ENCODE measurements at places on chromosomes 7 and 10.

GRCh38 chr7:96198047-96198636 lies 123.8 kb downstream of the SLC25A13 start:
- H3K4me1 ChIP-seq, result no peaks in the 10 kb centered on the region
- no peaks in the 10 kb centered on the region for H3K27me3 ChIP-seq
- H3K4me3 ChIP-seq, result no peak overlapping the region
- H3K27ac ChIP-seq, result no peak overlapping the region

- H3K4me3 ChIP-seq, result no peak overlapping the region
- no peak overlapping the region for H3K27ac ChIP-seq
- no peaks in the 10 kb centered on the region for H3K36me3 ChIP-seq
- no peak for DNase-seq
- no peaks in the 10 kb centered on the region for H3K27me3 ChIP-seq
Measured at GRCh38 chr7:44161371-44161770, 20.2 kb upstream of the MYL7 start.

GRCh38 chr10:23445591-23445990 lies 6.7 kb downstream of the OTUD1 start:
- DNase-seq, result no peak
- no peaks in the 10 kb centered on the region for H3K36me3 ChIP-seq
- H3K4me3 ChIP-seq, result no peak overlapping the region
- peaks cover 13% of the 10 kb centered on the region for H3K4me1 ChIP-seq

DNA sequence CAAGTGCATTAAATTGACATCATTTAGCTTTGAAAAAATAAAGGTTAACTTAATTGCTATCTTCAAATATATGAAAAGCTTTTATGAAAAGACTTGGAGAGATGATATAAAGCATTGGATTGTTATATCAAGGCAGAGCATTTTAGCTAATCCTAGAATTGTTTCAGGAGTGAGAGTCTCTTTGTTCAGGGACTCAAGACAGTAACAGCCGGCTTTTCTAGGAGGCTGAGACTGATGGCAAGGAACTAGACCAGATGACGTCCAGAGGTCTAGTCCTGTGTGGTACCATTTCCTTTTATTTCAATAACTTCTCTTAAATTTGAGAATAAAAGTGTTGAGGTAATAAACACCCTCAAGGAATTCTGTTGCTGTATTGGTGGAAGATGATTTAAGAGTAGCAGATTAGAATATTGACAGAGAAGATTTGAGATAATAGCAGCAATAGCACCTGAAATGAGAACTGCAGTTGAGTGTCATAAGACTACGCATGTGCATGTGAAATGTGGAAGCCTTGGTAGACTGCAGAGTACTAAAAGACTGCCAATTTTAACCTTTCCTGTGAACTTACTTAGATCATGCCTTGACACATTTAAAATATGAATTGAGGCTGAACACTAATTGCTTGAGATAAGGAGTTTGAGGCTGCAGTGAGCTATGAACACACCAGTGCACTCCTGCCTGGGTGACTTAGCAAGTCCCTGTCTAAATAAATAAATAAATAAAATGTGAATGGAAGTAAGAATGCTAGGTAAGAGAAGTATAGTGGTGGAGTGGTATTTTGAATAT lies 79.6 kb downstream of the ZNRF2 start:
- H3K36me3 ChIP-seq, result peaks cover 2% of the 10 kb centered on the region
- no peaks in the 10 kb centered on the region for H3K4me1 ChIP-seq
- DNase-seq, result no peak
- no peak overlapping the region for H3K4me3 ChIP-seq

GRCh38 chr7:23419845-23420244 lies 50.4 kb downstream of the IGF2BP3 start:
- no peak overlapping the region for H3K27ac ChIP-seq
- DNase-seq, result no peak
- no peak overlapping the region for H3K4me3 ChIP-seq
- no peaks in the 10 kb centered on the region for H3K36me3 ChIP-seq
- no peaks in the 10 kb centered on the region for H3K4me1 ChIP-seq

DNA sequence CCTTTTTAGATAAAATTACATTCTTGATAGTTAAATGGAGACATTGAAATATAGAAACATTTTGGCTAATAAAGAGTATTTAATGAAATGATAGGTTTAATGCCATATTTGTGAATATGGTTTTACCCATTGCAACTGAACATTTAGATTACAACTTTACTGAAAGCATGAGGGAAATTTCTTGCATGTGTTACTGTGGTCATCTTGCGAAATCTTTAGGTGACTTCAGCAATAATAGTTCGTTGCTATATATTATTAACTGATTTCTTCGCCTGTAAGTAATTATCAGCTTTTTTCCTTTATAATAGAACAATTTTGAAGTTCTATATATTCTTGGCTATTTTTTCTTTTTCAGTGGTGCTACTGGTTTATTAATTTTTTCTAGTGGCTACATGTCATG lies 83.2 kb downstream of the MLLT10 start:
- no peak for DNase-seq
- H3K4me3 ChIP-seq, result no peak overlapping the region
- H3K27me3 ChIP-seq, result no peaks in the 10 kb centered on the region
- H3K4me1 ChIP-seq, result peaks cover 7% of the 10 kb centered on the region
- no peaks in the 10 kb centered on the region for H3K36me3 ChIP-seq
- H3K27ac ChIP-seq, result no peak overlapping the region

GRCh38 chr10:98920807-98921206 lies 314.8 kb downstream of the HPSE2 start:
- H3K4me3 ChIP-seq, result no peak overlapping the region
- H3K27ac ChIP-seq, result no peak overlapping the region
- no peaks in the 10 kb centered on the region for H3K27me3 ChIP-seq

DNA sequence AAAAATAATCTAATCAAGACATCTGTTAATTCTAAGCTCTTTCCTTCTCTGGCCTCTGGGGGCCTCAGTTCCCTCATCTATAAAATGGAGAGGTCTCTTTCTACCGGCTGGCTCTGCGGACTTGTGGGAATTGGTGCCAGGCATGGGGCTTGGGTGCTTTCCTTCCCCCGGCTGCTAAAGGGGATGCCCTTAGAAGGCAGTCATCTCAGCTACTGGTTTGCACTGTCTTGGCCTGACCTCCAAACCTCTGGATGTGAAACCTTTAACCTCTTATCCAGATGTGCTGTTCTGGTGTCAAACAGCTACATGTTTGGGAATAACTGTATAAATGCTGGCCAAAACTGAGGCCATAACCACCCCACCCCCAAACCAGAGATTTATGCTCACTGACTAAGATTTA lies 320.0 kb downstream of the RPS24 start:
- no peaks in the 10 kb centered on the region for H3K27me3 ChIP-seq
- H3K36me3 ChIP-seq, result no peaks in the 10 kb centered on the region
- H3K4me1 ChIP-seq, result no peaks in the 10 kb centered on the region
- no peak overlapping the region for H3K4me3 ChIP-seq
- DNase-seq, result no peak

DNA sequence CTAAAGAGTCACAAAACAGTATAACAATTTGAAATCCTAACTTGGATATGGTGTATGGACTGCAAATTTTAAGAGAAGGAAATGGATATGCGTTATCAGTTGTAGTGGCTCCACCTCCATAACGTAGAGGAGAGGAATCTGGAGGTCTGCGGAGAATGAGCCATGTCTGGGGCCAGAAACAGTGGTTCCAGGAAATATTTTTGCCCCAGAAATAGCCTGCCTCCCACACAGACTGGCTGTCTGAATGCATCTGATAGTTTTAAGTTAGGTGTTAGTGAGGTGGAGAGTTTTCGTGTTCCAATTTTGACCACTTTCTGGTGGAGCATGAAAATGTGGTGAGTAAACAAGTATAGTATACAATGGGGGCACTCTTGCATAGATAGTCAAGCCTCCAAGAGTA lies 1.6 kb downstream of the PHTF2 start:
- DNase-seq, result no peak
- H3K36me3 ChIP-seq, result no peaks in the 10 kb centered on the region
- peak overlapping the region; percentile 9 for H3K27ac ChIP-seq

GRCh38 chr7:36949711-36950600 lies 225.7 kb upstream of the AOAH start:
- no peaks in the 10 kb centered on the region for H3K27me3 ChIP-seq
- H3K36me3 ChIP-seq, result no peaks in the 10 kb centered on the region
- H3K4me1 ChIP-seq, result no peaks in the 10 kb centered on the region
- H3K4me3 ChIP-seq, result no peak overlapping the region
- no peak for DNase-seq
- no peak overlapping the region for H3K27ac ChIP-seq

DNA sequence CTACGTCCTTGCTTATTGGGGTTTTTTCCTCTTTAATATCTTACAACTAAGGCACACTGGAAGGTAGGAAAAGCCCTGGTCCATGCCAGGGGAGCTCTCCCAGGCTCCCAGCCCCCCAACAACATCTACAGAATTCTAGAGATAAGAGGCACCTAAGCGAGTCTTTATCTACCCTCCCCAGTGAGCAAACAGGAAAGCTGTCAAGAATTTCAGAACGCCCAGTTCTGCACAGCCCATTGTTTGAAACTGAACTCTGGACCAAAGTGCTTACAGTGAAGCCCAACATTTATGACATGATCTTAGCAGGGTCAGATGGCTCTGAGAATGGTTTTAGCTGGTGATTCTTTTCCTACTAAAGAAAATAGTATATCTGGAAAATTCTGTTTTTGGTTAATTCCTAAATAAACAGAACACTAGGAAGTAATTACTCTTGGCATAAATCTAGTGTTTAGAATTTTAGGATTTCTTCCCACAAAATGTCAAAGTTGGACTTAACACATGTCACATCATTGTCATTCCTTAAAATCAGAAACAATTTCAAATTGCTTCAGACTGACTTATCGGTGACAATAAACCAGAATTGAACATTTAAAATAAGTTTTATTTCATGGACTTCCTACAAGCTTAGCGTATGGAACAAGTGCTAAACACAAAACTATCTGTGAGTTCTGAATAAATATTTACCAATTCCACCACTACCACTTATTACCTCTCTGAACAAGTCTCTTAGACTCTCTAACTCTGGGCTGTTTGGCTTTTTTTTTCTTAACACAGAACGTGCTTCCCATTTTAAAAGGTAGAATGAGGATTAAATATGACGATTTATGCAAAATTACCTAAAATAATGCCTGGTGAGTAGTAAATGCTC lies 31.3 kb upstream of the RNF32 start:
- no peak overlapping the region for H3K27ac ChIP-seq
- H3K27me3 ChIP-seq, result peaks cover 5% of the 10 kb centered on the region
- DNase-seq, result no peak
- no peaks in the 10 kb centered on the region for H3K36me3 ChIP-seq
- no peak overlapping the region for H3K4me3 ChIP-seq
- H3K4me1 ChIP-seq, result peaks cover 27% of the 10 kb centered on the region

DNA sequence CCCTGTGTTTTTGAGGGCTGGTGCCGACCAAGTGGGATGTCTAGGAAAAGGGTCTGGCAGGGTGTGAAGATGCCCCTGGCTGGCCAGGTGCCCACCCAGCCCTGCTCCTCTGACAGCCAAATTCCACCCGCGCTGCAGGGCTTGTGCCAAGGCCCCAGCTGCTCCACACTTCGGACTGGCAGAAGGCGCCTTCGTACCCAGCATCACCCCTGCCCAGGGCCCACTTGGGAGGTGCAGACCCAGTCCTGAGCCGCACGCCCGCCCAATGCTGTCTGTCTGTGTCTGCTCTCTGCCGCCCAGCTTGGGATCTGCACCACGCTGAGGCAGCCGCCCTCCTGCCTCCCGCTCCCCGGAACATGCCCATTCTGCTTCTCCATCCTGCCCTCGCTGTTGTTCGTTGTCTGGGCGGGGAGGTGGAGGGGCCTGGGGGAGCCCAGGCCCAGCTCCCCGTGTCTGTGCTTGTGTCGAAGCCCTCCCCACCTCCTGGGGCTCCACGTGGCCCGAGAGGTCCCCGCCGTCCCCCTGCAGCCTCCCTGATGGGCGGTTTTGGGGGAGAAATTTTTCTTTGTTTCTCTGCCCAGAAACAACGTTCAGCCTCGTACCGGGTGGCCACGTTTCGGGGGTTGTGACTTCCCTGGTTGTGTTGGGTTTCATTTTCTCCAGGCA lies 36.9 kb upstream of the PPIF start:
- H3K27ac ChIP-seq, result no peak overlapping the region
- no peak overlapping the region for H3K4me3 ChIP-seq
- no peak for DNase-seq
- H3K27me3 ChIP-seq, result no peaks in the 10 kb centered on the region
- no peaks in the 10 kb centered on the region for H3K4me1 ChIP-seq

DNA sequence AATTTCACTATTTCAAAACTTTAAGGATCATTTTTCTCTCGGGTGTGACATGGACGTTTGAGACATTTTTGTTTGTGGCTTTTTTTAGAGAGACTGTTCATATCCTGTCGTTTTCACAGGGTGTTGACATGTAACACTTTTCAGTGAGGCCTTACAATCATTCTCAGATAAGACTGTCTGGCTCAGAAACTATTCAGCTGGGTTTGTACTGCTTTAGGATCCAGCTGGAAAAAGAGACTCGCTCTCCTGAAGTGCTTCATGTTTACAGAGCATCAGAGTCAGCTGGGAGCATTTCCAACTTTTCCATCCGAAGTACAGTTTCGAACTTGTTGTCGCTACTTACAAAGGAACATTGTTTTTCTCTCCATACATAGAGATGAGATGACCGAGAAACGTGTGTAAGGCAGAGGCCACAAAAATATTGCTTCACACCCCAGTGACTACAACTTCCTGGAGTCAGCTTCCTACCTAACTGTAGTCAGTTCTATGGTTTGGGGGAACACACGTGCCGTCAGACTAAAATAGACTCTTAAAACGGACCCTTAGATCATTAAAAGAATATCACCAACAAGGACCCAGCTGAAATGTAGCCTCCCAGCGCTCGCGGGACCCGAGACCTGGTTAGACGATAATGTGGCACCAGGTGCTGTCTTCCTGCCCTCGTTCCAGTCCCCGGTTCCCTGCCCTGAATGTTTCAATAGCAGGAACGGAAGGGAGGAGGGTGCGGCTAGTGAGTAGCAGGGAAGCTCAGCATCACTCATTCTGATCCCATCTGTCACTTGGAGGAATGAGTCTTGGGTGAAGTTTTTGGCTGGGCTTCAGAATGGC lies 78.0 kb downstream of the MKI67 start:
- no peak for DNase-seq
- H3K36me3 ChIP-seq, result peaks cover 33% of the 10 kb centered on the region
- H3K27me3 ChIP-seq, result no peaks in the 10 kb centered on the region

- H3K4me1 ChIP-seq, result no peaks in the 10 kb centered on the region
- no peak overlapping the region for H3K4me3 ChIP-seq
- H3K36me3 ChIP-seq, result peaks cover 74% of the 10 kb centered on the region
- H3K27ac ChIP-seq, result no peak overlapping the region
Measured at GRCh38 chr7:32579776-32580175, 84.5 kb downstream of the AVL9 start.
